ENCODE measurements at places on chromosomes 1 and 21. TPM values are rescaled to one million over a fixed set of nuclear protein-coding genes. Genes with fewer than 3 reads are reported as not detected.

The CHODL gene
- total RNA-seq, result not detected

The NRAS gene
- 22.1 TPM for total RNA-seq

The PBX1 gene
- total RNA-seq, result 1.6 TPM

The OR2T11 gene
- not detected for total RNA-seq

The DAP3 gene
- 135 TPM for total RNA-seq

The SYPL2 gene
- total RNA-seq, result 0.13 TPM

The RAB42 gene
- total RNA-seq, result not detected

The TTC22 gene
- total RNA-seq, result 21.0 TPM

The LCE2C gene
- not detected for total RNA-seq

The OLFML2B gene
- not detected for total RNA-seq

The SPSB1 gene
- 3.1 TPM for total RNA-seq

The HSPB7 gene
- not detected for total RNA-seq

The DCDC2B gene
- total RNA-seq, result not detected

The STX12 gene
- total RNA-seq, result 31.4 TPM

The APOBEC4 gene
- not detected for total RNA-seq

The AMPD1 gene
- not detected for total RNA-seq

The SERPINC1 gene
- not detected for total RNA-seq

The SLC2A5 gene
- 0.32 TPM for total RNA-seq

The TEKT2 gene
- total RNA-seq, result not detected

Measured in T-cell (primary cell).